Glomerular endothelial cell (primary cell): ENCODE measurements at places on chromosomes 3 and 15. TPM values are rescaled to one million over a fixed set of nuclear protein-coding genes. Genes with fewer than 3 reads are reported as not detected.

SKIL gene
- total RNA-seq: 22.3 and 59.8 TPM in 2 replicates

ITIH1 gene
- not detected in 2 replicates for total RNA-seq

CPA3 gene
- 4.4 TPM in 1 of 2 replicates, not detected in the other for total RNA-seq

GMNC gene
- 0.06 TPM in 1 of 2 replicates, not detected in the other for total RNA-seq

NR2E3 gene
- 0.10 and 0.41 TPM in 2 replicates for total RNA-seq

FGD5 gene
- 72.1 and 109 TPM in 2 replicates for total RNA-seq

TPRG1 gene
- 0.53 TPM in 1 of 2 replicates, not detected in the other for total RNA-seq

CATSPER2 gene
- total RNA-seq: 0.10 and 0.29 TPM in 2 replicates

TMOD2 gene
- 11.4 and 13.5 TPM in 2 replicates for total RNA-seq

SH2D7 gene
- total RNA-seq: not detected in 2 replicates

CP gene
- 0.53 TPM in 1 of 2 replicates, not detected in the other for total RNA-seq

COL7A1 gene
- total RNA-seq: 20.0 and 25.0 TPM in 2 replicates

PSTPIP1 gene
- total RNA-seq: not detected in 2 replicates
